Pancreas (tissue), 10 donors: ENCODE measurements at places on chromosomes 1 and 21. TPM values are rescaled to one million over a fixed set of nuclear protein-coding genes. Genes with fewer than 3 reads are reported as not detected.
A peak's percentile ranks its signal among the peaks of the same experiment; 100 is the strongest.

DNA sequence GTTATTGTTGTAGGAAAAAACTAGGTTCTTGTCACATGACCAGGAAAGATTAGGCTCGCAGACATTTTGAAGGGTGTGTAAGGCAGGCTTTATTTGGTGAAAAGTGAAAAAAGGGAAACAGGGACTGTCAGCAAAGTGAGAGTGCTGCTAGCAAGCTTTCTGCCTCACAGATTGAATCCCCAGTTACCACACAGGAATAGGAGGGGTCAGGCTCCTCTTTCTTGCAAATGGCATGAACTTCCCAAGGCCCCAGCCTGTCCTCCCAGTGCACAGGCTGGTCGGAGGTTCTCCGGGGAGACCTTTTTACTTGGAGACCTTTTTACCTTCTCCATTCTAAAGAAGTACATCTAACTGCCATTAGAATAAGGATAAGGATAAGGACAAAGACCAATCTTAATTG is 42.1 kb downstream of the SYCP1 start:
- no peak overlapping the region for H3K27ac ChIP-seq
- DNase-seq: no peak
- no peak overlapping the region for H3K4me3 ChIP-seq
- no peaks in the 10 kb centered on the region for H3K36me3 ChIP-seq
- no peaks in the 10 kb centered on the region for H3K4me1 ChIP-seq

DNA sequence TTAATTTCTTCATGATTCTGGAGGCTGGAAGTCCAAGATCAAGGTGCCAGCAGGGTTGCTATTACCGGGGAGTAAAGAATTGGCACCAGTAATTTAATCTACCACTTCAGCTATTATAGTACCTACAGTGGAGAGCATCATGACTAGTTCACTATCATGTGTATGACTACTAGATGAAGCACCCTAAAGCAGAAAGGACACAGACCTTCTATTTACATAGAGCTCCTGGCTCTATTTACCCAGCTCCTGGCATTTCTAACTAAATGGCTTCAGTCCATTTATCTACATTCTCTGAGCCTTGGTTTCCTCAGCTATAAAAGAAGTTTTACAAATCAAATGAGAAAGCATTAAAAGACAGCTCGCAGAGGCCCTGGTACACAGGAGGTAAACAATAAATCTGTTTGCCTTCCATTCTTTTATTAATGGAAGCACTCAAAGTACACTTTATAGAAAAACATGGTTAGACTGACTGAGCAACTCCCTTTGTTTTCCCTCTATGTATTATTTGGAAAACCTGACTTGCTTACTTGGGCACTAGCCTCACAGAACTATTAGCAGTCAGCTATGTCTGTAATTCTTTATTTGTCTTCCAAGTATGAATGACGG is 203.0 kb downstream of the SLC35F3 start:
- no peaks in the 10 kb centered on the region for H3K36me3 ChIP-seq
- no peaks in the 10 kb centered on the region for H3K4me1 ChIP-seq
- no peak overlapping the region for H3K27ac ChIP-seq
- no peak for DNase-seq
- H3K27me3 ChIP-seq: no peaks in the 10 kb centered on the region

DNA sequence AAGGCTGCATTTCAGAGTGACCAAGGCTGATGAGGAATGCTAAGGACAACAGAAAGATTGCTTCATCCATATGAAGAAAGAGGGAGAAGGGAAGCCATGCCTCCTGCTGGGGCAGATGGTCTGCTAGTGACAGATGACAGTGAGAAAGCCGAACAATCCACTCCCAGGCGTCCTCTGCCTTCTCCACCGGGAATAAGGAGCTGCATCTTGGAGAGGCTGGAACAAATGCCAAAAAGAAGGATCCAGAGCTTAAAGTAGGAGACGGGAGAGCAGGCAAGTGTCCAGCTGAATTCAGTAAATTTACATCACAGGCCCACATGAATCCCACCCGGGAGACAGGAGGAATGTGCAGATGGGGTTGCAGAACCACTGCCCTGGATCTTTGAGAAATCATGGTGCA is 33.4 kb downstream of the DDX20 start:
- no peak overlapping the region for H3K4me3 ChIP-seq
- no peaks in the 10 kb centered on the region for H3K36me3 ChIP-seq
- H3K27me3 ChIP-seq: no peaks in the 10 kb centered on the region
- no peak for DNase-seq
- H3K27ac ChIP-seq: no peak overlapping the region

The GBP4 gene
- 1.1 TPM for total RNA-seq

DNA sequence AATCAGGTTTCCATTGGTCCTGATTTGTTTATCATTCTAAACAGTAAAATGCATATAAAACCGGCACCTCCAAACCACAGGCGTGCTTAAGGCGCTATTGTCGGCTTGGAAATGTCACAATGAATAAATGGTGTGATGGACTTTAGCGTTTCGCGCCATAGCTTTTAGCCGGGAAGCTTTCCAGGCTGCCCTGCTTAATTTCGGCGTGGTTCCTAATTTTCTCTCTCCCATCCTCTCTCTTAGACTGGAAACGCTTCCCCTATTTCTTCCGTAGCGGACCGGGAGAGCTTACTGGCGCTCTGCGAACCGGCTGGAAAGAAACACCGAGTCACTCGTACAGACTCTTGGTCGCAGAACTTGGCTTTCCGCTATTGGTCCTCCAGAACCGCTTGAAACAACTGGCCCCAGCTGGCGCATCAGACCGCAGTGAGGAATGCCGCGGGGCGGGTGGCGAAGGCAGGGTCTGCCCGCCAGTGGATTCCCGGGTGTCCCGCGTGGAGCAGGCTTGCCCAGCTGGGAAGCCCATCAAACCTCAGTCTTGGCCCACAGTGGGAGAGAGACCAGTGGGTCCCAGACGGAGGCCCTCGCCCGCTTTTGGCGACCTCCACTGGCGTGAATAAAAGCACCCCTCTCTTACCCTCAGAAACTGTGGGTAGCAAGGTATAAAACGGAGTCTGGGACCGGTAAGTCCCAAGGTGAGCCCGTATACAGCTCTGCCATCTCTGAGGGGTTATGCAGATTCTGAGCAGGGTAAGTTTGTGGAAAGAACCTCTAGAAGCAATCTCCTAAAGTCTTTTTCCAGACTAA is 4.0 kb upstream of the LHX8 start:
- DNase-seq: no peak
- H3K27me3 ChIP-seq: no peaks in the 10 kb centered on the region
- peaks cover 6% of the 10 kb centered on the region for H3K4me1 ChIP-seq

- H3K27ac ChIP-seq: peak overlapping the region; percentile 77
- H3K36me3 ChIP-seq: no peaks in the 10 kb centered on the region
- peak overlapping the region; percentile 79 for H3K4me3 ChIP-seq
- DNase-seq: peak; percentile 80
- H3K27me3 ChIP-seq: no peaks in the 10 kb centered on the region
Observed at GRCh38 chr21:41768437-41769042, 1.7 kb upstream of the RIPK4 start.

- H3K36me3 ChIP-seq: no peaks in the 10 kb centered on the region
- no peak overlapping the region for H3K27ac ChIP-seq
- H3K4me3 ChIP-seq: no peak overlapping the region
Observed at GRCh38 chr1:79815115-79815514, 808.6 kb upstream of the ADGRL4 start.

The RNF2 gene
- total RNA-seq: 9.2 TPM

DNA sequence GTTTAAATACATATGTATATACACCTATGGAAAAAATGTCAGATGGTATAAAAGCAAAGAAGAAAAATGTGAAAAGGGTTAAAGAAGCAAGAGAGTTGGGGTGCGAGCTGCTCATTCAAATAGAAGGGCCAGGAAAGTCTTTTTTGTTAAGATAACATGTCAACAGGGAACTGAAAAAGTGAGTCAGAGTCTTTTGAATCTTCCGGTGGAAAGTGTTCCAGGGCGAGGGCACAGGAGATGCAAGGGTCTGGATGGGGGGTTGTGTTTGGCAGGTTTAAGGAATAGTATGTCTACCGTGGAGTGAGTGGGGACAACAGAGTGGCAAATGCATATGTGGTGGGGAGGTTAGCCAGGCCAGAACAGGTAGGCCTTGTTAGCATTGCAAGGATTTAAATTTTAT is 22.2 kb upstream of the GNG12 start:
- no peaks in the 10 kb centered on the region for H3K27me3 ChIP-seq
- H3K27ac ChIP-seq: no peak overlapping the region
- H3K4me1 ChIP-seq: no peaks in the 10 kb centered on the region
- no peak for DNase-seq

DNA sequence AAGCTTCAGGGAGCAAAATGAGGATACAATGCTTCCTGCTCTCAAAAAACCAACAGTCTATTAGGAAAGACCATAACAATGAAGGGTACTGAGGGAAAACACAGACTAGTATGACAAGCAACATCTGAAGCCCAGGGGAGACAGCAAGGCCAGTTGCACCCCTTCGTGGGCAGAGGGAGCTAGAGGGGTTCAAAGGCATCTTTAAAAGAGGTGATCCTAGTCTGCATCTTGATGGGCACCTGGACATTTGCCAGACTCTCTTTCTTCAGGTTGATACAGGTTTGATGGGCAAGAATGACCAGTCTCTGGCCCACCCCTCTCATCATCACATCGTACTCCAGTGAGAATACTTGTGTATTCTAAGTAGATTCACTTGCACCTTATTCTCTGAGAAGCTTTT is 177.7 kb downstream of the VAV3 start:
- no peaks in the 10 kb centered on the region for H3K27me3 ChIP-seq
- H3K36me3 ChIP-seq: no peaks in the 10 kb centered on the region

The GSTM5 gene
- 0.42 TPM for total RNA-seq

GRCh38 chr1:177998696-177999631 is 29.1 kb upstream of the SEC16B start:
- H3K4me1 ChIP-seq: no peaks in the 10 kb centered on the region
- H3K36me3 ChIP-seq: no peaks in the 10 kb centered on the region
- no peak overlapping the region for H3K27ac ChIP-seq
- H3K27me3 ChIP-seq: no peaks in the 10 kb centered on the region
- no peak for DNase-seq
- no peak overlapping the region for H3K4me3 ChIP-seq

DNA sequence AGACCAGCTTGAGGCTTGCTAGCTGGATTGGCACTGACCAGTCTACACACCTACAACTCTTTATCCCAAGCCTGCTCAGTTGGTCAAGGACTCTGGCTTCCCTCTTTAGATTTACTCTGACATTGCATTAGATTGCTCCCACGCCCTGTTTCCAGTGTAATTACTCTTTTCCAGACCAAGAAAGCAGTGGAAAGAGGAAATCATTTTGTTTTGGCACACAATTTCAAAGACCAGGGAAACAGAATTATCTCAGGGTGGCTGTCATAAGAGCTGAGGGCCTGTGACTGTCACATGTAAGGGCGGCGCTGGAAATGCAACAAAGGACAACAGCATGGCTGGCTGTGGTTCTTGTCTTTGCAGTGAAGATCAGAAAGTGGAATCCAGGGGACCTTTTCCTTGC is 302.7 kb downstream of the HHAT start:
- no peak overlapping the region for H3K27ac ChIP-seq
- no peaks in the 10 kb centered on the region for H3K4me1 ChIP-seq
- DNase-seq: no peak
- H3K27me3 ChIP-seq: no peaks in the 10 kb centered on the region

GRCh38 chr1:46714976-46715375 is 3.9 kb downstream of the EFCAB14 start:
- H3K27ac ChIP-seq: no peak overlapping the region
- no peaks in the 10 kb centered on the region for H3K27me3 ChIP-seq
- H3K36me3 ChIP-seq: no peaks in the 10 kb centered on the region
- no peak for DNase-seq

GRCh38 chr21:45280178-45280821 is 7.4 kb downstream of the POFUT2 start:
- no peak overlapping the region for H3K27ac ChIP-seq
- no peaks in the 10 kb centered on the region for H3K27me3 ChIP-seq
- peak; percentile 26 for DNase-seq

The FCAMR gene
- not detected for total RNA-seq

The ABCG1 gene
- total RNA-seq: 10.3 TPM

DNA sequence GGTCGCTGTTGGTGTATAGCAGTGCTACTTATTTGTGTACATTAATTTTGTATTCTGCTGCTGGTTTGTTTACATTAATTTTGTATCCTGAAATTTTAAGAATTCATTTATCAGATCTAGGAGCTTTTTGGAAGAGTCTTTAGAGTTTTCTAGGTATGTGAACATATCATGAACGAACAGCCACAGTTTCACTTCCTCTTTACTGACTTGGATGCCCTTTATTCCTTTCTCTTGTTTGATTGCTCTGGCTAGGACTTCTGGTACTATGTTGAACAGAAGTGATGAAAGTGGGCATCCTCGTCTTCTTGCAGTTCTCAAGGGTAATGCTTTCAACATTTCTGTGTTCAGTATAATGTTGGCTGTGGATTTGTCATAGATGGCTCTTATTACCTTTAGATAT is 1757.9 kb downstream of the BRINP3 start:
- no peak overlapping the region for H3K27ac ChIP-seq
- no peak for DNase-seq
- H3K4me1 ChIP-seq: no peaks in the 10 kb centered on the region

DNA sequence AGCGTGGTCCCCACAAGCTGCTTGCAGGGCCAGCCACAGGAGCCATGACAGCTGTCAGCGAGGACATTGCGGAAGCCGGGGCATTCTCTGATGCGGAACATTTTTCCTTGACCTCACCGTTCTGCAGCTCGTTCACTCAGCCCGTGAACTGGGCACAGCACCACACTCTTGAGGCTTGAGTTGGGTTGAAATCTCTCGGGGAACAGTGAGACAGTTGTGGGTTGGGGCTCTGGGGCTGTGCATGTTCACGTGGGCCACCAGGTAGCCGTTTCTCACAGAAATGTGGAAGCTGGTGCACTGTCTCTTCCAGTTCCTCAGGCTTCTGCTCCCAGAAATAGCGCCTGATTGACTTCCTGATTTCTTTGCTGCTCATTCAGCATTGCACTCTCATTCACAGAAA is 69.8 kb downstream of the SPSB1 start:
- H3K36me3 ChIP-seq: no peaks in the 10 kb centered on the region
- H3K27ac ChIP-seq: no peak overlapping the region
- H3K27me3 ChIP-seq: no peaks in the 10 kb centered on the region
- no peak overlapping the region for H3K4me3 ChIP-seq
- DNase-seq: no peak
- H3K4me1 ChIP-seq: no peaks in the 10 kb centered on the region

The TAS1R1 gene
- total RNA-seq: not detected

DNA sequence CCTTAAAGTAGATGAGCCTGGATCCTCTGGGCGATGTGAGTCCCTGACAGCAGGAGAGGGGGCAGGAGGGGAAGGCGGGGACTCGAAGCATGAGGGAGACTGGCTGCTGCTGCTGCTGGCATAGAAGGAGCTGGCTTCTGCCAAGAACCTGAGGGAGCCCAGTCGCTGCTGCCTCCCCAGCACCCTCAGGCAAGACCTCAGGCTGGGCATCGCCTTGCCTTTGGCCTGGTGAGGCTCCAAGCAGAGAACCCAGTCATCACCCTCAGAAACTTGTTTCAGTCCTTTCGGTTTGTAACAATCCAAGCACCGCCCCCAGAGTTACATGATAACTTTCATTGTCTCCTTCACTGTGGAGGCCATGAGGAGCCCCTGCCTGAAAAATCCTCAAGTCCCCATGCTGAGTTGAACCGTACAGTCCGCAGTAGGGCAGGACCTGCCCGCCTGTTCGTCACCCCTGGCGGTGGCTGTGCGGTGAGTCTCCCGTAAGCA is 38.8 kb downstream of the POFUT2 start:
- no peaks in the 10 kb centered on the region for H3K36me3 ChIP-seq
- H3K4me3 ChIP-seq: peak overlapping the region; percentile 22
- no peak for DNase-seq
- H3K27me3 ChIP-seq: no peaks in the 10 kb centered on the region

GRCh38 chr1:33275195-33275594 is 18.9 kb downstream of the ZNF362 start:
- H3K27me3 ChIP-seq: no peaks in the 10 kb centered on the region
- H3K4me1 ChIP-seq: no peaks in the 10 kb centered on the region
- H3K36me3 ChIP-seq: no peaks in the 10 kb centered on the region
- DNase-seq: no peak
- no peak overlapping the region for H3K4me3 ChIP-seq
